HCT116 (cell line): ENCODE measurements at places on chromosomes 3 and 15. TPM values are rescaled to one million over a fixed set of nuclear protein-coding genes. Genes with fewer than 3 reads are reported as not detected.

The WDR72 gene
- total RNA-seq: 5.8 TPM

DNA sequence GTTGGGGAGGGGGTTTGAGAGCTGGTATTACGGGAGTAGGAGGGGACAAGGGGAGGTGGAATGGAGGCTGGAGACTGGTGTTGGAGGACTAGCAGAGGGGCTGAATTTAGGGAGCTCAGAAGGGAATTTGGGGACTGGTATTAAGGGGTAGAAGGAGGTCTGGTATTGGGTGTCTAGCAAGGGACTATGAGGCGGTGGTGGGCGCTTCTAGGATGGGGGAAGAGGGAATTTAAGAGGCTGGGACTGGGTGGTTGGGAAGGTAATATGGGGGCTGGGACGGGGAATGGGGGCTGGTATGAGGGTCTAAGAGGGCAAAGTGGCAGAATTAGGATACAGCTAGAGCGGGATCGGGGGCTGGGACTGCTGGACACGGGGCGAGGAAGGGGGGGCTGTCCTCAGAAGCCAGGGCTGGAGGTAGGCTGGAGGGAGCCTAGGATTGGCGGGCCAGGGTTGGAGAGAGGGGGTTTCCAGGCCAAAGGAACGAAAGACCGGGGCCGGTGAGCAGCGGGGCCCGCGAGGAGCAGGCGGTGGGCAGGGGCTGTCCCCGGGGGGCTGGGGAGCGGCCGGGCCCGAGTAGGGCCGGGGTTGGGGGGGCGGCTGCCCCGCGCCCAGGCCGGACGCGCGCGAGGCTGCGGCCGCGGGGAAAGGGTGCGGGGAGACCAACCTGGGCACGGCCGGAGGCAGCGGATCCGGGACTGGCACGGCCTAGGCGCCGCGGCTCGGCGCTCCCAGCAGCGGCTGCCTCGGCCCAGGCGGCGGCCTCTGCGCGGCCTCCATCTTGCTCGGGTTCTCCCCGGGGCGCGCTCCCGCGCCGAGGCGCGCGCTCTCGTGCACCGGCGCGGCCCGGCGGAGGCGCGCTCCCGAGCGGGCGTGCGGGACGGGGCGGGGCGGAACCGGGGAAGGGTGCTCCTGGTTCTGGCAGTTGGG lies at the start of gene LHFPL4:
Gene LHFPL4, minus strand, starts transcription at position 802 of the 927 bp plus-strand sequence. CDS start 1,143 bp downstream, outside the sequence.
- H3K27me3 ChIP-seq: peaks cover 28% of the 10 kb centered on the region
- H3K4me1 ChIP-seq: no peaks in the 10 kb centered on the region
- H3K4me3 ChIP-seq: no peak within 1 kb of the TSS
- no peak within 1 kb of the TSS for H3K27ac ChIP-seq

GRCh38 chr15:31367021-31367729 lies 40.5 kb downstream of the KLF13 start:
- H3K27ac ChIP-seq: no peak overlapping the region
- H3K36me3 ChIP-seq: no peaks in the 10 kb centered on the region
- peaks cover 7% of the 10 kb centered on the region; the same call in 1 of the 2 replicates for H3K4me1 ChIP-seq
- no peak for DNase-seq

The PP2D1 gene
- total RNA-seq: not detected

GRCh38 chr15:75673426-75674235 lies 25.9 kb downstream of the SNX33 start:
- H3K36me3 ChIP-seq: no peaks in the 10 kb centered on the region
- peaks cover 54% of the 10 kb centered on the region for H3K4me1 ChIP-seq
- no peaks in the 10 kb centered on the region for H3K27me3 ChIP-seq
- no peak for DNase-seq
- no peak overlapping the region; the same call in 1 of the 2 replicates for H3K27ac ChIP-seq
- no peak overlapping the region for H3K4me3 ChIP-seq

DNA sequence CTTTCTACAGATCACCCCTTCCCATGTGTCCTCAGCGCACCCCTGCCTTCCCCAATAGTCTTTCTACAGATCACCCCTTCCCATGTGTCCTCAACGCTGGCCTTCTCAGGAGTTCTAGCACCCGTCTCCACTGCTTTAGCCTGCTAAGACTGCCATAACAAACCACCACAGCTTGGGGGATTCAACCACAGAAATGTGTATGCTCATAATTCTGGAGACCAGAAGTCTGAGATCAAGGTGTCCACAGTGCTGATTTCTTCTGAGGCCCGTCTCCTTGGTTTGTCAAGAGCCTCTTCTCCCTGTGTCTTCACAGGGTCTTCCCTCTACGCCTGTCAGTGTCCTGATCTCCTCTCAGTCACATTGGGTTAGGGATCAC lies 68.1 kb upstream of the CGNL1 start:
- no peaks in the 10 kb centered on the region for H3K36me3 ChIP-seq
- no peaks in the 10 kb centered on the region for H3K27me3 ChIP-seq
- no peak overlapping the region for H3K4me3 ChIP-seq
- H3K4me1 ChIP-seq: no peaks in the 10 kb centered on the region

DNA sequence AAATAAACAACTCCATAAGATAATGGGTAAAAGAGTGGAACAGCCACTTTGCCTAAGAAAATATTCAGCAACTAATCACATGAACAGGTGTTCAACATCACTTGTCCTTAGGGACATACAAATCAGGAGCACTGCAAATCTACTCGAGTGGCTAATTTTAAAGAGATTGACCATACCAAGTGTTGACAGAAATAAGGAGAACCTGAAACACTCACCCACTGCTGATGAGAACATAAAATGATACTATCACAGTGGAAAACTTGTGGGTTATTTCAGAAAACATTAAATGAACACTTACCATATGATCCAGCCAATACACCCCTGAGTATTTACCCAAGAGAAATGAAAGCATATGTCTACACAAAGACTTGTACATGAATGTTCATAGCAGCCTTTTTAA lies 70.5 kb downstream of the GABRB3 start:
- no peak for DNase-seq
- H3K36me3 ChIP-seq: no peaks in the 10 kb centered on the region
- H3K4me1 ChIP-seq: no peaks in the 10 kb centered on the region
- no peak overlapping the region for H3K4me3 ChIP-seq
- H3K27ac ChIP-seq: no peak overlapping the region

The PATL2 gene
- total RNA-seq: 1.2 TPM
